ENCODE measurements at places on chromosomes 16 and 17. TPM values are rescaled to one million over a fixed set of nuclear protein-coding genes. Genes with fewer than 3 reads are reported as not detected.

Gene CAMKK1
- 0.51 TPM for total RNA-seq

Gene OR2C1
- 0.08 TPM for total RNA-seq

Gene USP43
- 0.42 TPM for total RNA-seq

Gene HOXB1
- total RNA-seq = not detected

Gene GRAP
- 6.5 TPM for total RNA-seq

Gene CACNG5
- total RNA-seq = not detected

Gene PTX4
- total RNA-seq = 0.61 TPM
